ENCODE measurements at places on chromosomes 5 and 9. TPM values are rescaled to one million over a fixed set of nuclear protein-coding genes. Genes with fewer than 3 reads are reported as not detected.

Gene SYNPO
- polyA plus RNA-seq, result 52.2 TPM

Gene HEMGN
- 22.2 TPM for polyA plus RNA-seq

Gene SSBP2
- polyA plus RNA-seq, result 27.6 TPM

Gene C9orf50
- polyA plus RNA-seq, result 14.6 TPM

Gene IL33
- 8.7 TPM for polyA plus RNA-seq

Gene SHOC1
- polyA plus RNA-seq, result 14.9 TPM

Gene CATSPER3
- polyA plus RNA-seq, result 56.6 TPM

Gene CMYA5
- polyA plus RNA-seq, result 2.7 TPM

Gene PCSK1
- 0.63 TPM for polyA plus RNA-seq

Gene SPINK4
- not detected for polyA plus RNA-seq
